Left ventricle myocardium superior (tissue), 1 donor: ENCODE measurements at places on chromosomes 2 and 18. TPM values are rescaled to one million over a fixed set of nuclear protein-coding genes. Genes with fewer than 3 reads are reported as not detected.

CFAP221 gene
- 0.79 TPM for total RNA-seq

KCNS3 gene
- total RNA-seq = 4.9 TPM

KIAA2012 gene
- not detected for total RNA-seq

DNA sequence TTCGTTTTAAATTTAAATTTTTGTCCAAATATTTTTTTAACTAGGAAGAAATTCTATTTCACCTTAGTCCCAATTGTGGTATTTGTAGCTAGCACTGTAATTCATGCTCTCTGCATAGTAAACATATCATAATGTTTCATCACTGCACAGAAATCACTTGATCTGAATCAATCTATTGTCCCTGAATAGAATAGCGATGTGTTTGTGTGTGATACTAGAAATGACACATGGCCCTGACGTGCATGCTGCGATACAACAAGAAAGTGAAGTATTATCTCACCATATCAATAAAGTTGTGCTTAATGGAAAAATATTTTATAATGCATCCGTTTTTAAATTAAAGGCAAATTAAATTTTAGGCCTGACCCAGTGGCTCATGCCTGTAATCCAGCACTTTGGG is 10.0 kb downstream of the TTL start:
- DNase-seq = no peak

GRCh38 chr18:55748227-55748738 is 160.3 kb upstream of the TCF4 start:
- DNase-seq = no peak

DNA sequence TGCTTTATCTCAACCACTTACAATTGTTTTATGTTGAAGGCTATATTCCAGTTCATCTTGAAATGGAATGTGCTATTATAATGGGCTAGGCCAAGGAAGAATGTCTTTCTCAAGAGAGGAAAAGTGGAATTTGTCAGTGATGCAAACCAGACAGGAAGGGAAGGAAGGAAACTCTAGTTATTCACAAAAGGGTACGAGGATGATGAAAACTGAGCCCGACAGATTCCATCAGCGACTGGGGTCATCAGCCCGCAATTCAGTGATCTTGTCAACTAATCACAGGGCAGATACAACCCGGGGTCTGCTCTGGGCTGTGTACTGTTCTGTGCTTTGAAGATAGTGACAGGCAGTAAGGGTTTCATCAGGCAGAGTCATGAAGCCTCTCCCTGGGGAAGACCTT is 23.4 kb upstream of the LYPD6 start:
- DNase-seq = no peak

GRCh38 chr2:231037202-231037730 is at the start of gene C2orf72:
Gene C2orf72, plus strand, starts transcription at chr2:231037523. Its CDS starts 43 bp downstream, at chr2:231037566.
- DNase-seq = no peak
